T47D (cell line): ENCODE measurements at places on chromosomes 1 and 21.

- DNase-seq: peak; percentile 23
Observed at GRCh38 chr1:109201123-109201703, 12.5 kb upstream of the SARS1 start.

DNA sequence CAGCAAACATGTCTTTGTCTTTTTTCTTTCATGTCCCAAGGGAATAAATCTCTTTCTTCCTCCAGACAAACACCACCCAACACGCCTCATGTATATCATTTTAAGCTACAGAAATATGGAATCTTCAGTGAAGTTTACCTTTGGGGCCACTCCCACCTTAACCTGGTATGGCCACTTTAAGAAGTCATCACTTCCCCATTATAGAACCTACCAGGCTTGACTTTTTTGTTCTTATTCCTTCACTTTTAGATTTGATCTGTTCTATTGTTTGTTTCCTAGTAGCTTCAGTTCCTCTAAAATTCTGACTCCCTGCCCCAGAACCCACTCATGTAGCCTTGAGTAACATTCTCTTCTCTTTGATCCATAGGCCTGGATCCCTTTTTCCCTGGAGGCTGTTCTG is 226.3 kb downstream of the HLX start:
- no peak for DNase-seq

DNA sequence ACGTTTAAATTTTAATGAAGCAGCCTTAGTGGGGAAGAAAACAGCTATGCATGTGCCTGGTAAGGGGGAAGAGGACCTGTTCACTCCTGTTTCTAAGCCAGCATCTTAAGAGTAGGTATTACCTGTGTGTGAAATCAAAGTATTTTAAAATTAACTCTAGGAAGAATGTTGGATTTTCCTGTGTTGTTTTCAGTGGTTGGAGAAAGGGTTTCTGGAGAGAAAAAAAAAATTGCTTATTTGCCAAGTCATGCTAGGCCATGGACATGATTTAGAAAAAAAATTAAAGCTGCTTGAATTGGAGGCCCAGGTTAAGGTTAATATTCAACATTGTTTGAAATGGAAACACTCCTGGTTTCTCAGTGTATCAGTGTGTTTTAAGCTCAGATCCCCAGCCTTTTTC is 42.9 kb upstream of the DNAJC6 start:
- DNase-seq: no peak

DNA sequence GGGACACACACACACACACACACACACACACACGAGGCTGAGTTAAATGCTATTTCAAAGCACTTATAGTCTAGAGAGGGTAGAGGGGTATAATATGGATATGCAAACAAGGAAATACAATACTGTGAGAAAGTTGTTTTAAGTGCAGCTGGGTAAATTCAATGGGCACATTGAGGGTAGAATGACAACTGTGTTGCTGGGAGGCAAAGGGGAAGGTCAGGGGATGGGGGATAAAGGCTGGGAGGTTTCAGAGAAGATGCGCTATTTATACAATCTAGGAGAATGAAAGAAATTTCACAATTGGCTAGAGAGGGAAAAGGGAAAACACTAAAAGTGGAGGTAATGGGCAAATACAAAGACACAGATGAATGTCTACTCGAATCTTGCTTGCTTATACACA is 19.4 kb downstream of the EXTL2 start:
- DNase-seq: no peak

DNA sequence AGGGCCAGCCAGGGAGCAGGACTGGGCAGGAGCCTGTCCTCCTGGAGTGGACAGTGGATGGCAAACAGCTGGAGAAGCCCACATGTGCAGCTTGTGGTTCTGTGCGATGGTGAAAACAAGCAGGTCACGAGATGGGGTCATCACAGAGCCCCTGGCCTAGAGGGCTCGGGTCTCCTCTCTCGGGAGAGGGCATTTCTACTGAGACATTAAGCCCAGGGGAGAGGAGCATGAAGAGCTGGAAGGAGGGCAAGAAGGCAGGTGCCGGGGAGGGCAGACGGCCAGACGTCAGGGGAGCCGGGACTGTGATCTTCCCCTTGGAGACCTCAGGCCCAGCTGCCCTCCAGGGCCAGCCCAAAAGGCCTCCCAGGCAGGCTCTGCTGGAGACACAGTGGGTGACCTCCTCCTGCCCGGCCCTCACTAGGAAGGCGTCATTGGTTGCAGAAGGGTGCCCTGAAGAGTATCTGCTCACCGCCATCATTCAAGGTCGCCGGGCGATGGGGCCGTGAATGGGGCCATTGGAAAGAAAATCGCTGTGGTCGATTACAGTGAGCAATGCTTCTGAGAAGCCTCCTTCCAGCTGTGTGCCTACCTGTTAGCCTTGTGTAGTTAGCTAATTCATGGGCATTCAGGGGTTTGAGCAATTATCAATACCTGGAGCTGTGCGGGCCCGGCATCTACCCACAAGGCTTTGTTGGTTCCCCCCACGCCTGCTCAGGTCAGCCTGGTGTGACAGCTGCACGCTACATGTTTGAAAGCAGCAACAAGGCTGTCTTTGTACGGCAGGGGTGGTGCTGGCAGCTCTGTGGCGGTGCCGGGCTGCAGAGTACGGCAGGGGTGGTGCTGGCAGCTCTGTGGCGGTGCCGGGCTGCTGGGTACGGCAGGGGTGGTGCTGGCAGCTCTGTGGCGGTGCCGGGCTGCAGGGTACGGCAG is 72.3 kb upstream of the ACTRT2 start:
- no peak for DNase-seq

GRCh38 chr1:36204347-36204909 is 19.8 kb upstream of the THRAP3 start:
- DNase-seq: no peak

DNA sequence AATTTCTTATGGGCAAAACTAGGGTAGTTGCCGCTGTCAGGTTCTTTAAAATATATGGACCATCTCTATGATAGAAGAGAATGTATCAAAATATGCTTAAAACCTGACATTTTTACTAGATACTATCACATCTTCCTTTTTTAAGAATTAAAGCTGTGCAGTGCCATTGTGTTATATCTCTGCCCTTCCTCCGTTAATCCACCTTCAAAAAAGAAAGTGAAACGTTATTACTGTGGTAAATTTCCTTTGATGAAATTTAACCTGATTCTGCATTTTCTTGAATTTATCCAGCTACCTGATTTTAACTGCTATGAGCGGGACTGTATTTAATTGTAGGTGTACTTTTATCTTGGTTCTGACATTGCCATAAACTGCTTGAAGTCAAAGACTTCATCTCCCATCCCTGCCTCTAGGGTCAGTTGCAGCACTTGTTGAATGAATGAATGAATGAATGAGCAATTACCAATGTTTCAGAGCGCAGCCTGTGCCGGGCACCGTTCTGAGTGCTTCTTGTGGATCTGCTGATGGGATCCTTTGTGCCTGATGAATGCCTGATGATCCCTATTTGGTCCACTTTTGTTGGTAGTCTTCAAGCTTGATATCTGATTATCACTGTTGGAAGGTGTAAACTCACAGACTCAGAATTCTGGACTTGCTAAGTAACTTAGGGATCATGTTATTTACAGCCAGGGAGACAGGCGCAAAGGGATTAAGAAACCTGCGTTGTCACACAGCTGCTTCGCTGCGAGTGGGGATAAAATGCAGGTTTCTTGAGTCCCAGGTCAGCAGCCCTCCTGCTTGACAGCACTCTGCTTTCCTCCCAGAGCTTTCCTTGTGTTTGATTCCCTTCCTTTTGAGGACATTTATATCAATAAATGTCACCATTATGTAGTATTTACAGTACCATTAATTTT is 30.1 kb downstream of the SMYD2 start:
- no peak for DNase-seq

DNA sequence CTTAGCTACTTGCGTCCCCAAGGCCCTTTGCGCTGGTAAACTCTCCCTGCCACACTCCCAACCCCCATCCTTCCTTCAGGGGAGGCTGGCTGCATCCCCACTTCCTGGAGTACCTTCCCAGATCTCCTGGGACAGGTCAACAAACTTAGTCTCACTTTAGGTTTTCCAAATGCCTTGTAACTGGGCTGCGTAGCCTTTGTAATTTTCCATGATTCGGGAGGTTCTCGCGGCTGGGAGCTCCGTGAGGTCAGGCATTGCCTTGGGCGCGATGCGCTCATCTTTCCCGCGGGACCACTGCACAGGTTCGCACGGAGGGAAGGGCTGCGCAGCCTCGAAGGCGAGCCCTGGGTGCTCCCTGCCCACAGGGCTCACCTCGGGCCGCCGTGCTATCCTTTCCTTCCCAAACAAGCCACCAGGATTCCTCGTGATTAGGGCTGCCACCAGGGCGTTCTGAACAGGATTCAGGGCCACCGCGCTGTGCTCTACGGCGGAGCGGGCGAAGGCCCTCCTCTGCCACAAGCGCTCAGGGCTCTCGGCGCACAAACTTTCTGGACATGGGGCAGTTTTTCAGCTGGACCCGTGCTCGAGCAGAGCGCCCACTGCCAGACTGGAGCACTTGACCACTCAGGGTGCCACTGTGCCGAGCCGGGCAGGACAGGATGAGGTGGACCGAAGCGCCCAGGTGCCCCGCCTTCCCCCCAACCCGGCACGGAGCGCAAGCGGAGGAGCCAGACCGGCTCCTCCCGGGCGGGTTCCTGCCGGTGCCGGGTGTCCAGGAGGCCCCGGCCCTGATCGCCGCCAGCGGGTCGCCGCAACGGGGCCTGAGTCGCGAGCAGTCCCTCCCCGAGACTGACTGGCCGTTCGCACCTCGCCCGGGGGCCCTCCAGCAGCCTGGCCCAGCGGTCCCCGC is 1.1 kb downstream of the TMPRSS2 start:
- DNase-seq: peak; percentile 60

DNA sequence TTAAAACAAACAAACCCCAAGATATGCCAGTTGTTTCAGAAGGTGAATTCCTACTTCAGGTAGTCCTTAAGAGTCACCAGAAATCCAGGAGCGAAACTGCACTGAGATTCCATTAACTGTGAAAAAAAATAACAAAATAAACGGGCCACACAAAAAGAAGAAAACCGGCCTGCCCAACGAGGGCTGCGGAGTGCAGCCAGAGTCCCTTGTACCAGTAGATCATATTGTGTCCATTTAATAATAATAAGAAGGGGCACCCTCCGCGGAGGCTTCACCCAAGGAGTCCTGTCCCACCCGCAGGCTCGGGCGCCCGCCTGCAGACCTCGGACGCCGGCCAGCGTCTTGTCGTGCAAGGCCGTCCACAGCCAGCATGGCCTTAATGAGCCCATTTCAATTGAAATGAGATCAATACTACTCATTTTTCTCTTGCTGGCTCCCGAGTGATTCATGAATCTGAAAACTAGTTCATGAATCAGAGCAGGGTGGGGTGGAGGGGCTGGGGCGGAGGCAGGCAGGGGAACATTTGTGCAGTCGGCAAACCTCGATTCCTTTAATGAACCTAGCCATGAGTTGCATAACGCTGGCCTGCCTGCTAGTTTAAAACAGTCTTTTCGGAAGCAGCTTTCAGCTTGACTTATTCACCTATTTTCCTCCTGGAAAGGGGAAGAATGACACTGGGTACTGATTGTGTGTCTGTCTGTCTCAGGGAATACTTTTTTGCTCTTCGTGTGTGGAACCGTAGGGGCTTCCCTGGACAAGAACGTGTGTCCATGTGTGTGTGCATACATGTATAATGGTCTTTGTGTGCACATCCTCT is 113.1 kb upstream of the IRF2BP2 start:
- DNase-seq: no peak

DNA sequence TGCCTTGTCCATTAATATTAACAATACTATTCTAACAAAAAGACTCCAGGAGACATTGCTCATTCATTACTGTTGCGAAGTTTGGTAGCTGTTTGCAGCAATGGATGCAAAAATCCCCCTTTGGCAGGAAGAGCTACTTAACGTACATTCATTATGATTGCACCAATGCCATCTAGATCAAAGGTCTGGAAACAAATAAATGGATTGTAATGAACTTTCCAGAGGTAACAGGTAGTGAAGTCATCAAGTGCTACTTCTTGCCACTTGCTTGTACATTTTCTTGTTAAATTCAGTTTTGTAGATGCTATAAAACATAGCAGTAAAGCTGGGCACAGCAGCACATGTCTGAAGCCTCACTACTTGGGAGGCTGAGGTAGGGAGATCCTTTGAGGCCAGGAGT is 93.9 kb downstream of the DDAH1 start:
- no peak for DNase-seq

GRCh38 chr1:26155370-26156284 is 3.3 kb upstream of the FAM110D start:
- DNase-seq: no peak

GRCh38 chr1:176522310-176522845 is 59.4 kb downstream of the PAPPA2 start:
- no peak for DNase-seq

DNA sequence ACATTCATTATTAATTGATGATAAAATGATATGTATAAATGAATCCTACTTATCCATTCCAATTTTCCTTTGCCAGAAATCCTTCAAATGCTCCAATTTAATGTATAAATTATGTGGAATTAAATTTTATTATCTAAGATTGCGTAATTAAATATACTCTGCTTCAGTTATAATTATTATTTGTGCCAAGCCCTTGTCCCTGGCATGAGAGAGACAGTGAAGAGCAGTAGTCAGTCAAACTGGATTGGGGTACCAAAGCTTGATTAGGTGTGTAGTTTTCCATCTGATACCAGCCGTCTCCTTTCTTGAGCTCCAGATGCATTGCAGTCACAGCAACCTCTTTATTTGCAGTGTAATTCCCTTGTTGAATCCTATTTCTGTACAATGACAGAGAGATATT is 22.4 kb upstream of the MTF2 start:
- no peak for DNase-seq

- no peak for DNase-seq
Observed at GRCh38 chr1:206699626-206700025, 14.9 kb downstream of the MAPKAPK2 start.

DNA sequence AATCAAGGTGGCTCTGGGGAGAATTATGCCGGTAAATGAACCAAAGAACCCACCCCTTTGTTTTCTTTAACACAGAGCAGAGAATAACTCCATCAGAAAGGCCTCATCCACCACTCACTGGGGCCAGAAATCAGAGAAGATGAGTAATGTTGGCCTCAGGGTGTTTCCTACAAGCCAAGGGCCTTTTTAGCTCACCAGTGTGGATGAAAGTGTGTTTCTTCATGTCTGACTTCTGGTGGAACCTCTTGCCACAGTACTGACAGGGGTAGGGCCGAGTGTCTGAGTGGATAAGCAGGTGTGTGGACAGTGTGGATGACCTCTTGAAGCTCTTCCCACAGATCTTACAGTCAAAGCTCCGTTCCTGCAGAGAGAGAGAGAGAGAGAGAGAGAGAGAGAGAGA is 8.3 kb downstream of the GFI1 start:
- DNase-seq: no peak

DNA sequence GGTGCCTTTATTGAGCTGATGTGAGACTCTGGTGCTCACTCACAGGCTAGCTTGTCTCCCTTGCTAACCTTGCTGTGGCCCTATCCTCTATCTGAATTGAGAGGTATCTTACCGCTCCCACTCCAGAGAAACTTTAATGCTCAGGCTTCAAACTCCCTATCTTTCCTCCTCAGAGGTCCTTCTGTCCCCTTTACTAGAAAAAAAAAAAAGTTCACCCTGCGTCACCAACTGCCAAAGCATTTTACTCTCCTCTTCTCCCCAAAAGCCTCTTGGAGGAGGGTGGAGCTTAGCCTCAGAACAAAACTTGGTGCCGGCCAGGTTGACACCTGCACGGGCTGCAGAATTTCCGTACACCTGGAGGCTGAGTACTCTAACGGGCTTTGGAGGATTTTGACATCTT is 55.1 kb downstream of the ATP2B4 start:
- DNase-seq: no peak

- no peak for DNase-seq
Observed at GRCh38 chr1:67236277-67236676, 70.0 kb downstream of the IL23R start.
